ENCODE measurements at places on chromosomes 5 and 9.

- DNase-seq = no peak
These were observed 45.5 kb downstream of the IL31RA start for GRCh38 chr5:55896663-55897062.

- no peak for DNase-seq
These were observed 116.1 kb downstream of the ARL15 start for GRCh38 chr5:54194318-54194717.

DNA sequence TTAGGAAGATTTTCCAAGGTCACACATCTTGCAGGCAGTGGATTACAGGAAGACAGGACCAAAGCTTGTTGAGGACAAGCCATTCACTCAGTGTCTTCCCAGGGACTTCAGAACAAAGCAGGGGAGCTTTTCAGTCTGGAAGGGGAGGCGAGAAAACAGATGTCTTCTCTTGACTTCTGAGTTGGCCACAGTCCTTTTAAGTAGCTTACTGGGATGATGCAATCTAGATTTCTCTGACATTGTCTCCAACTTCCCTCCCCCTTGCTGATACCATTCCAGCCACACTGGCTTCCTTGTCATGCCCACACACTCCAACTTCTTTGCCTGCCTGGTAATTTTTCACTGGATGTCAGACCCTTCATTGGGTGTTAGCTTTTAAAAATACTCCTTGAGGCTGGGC lies 174.2 kb upstream of the TBC1D2 start:
- DNase-seq = no peak

- no peak for DNase-seq
These were observed 186.8 kb upstream of the KLF9 start for GRCh38 chr9:70601000-70601951.

DNA sequence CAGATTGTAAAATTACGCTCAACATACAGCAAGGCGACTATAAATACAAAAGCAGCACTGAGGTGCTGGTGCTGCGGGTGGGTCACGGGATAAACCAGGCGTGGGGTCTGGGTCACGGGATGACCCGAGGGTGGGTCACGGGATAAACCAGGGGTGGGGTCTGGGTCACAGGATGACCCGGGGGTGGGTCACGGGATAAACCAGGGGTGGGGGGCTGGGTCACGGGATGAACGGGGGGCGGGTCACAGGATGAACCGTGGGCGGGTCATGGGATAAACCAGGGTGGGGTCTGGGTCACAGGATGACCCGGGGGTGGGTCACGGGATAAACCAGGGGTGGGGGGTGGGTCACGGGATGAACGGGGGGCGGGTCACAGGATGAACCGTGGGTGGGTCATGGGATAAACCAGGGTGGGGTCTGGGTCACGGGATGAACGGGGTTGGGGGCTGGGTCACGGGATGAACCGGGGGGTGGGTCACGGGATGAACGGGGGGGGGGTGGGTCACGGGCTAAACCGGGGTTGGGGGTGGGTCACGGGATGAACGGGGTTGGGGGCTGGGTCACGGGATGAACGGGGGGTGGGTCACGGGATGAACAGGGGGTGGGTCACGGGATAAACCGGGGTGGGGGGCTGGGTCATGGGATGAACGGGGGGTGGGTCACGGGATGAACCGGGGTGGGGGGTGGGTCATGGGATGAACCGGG lies 30.2 kb upstream of the SLC9A3 start:
- no peak for DNase-seq

DNA sequence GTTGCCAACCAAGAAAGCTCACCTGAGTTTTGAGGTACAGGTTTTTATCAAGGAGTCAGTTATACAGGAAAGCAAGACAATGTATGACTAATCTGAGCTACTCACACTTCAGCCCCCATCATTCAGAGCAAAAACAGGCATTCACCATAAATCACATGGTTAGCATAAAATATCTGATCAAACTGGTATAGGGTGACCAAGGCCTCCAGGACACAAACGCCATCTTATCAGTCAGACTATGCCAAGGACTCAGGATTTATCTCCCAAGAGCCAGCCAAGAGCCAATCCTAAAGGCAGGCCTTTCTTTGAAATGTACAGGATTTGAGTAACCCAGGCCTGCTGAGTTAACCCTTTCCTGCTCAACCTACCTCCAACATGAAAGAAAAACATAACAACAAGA lies 313.0 kb upstream of the NREP start:
- DNase-seq = no peak

DNA sequence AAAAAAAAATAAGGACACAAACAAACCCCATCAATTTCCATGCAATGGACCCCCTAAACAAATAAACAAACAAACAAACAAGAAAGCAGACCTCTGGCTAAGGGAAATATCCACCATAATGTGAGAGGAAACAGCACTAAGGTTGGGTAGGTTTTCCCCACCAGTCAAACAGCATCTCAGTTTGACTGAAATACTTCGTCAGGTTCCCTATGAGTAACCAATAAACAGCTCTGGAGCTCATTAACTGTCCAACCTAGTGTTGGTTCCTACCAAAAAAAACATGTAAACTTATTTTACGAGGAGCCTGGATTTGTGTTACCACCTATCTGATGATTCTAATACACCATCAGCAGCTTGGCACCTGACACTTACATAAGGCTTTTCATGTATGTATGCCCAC lies 198.5 kb upstream of the TARS1 start:
- DNase-seq = no peak

GRCh38 chr9:81391457-81391825 lies 297.9 kb downstream of the TLE1 start:
- no peak for DNase-seq

DNA sequence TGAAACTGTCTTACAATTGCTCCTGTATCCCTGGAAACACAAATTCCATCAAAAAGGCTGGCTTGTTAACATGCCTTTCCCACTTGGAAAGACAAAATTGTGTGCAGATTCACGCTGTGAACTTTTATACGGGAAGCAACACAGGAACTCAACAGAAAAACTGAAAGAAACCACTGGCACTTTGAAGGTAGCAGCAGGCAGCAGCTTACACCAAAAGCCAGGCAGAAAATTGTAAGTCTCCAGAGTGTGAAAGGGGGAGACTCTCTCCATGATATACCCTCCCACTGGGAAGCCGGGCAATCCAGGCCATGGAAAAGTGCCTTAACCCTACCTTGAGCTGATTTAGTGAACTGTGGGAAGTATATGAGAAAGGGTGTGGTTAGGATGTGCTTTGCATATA lies 943.7 kb downstream of the CDH18 start:
- DNase-seq = no peak

- DNase-seq = no peak
These were observed 66.9 kb upstream of the BASP1 start for GRCh38 chr5:17150531-17150930.

GRCh38 chr5:132215329-132215728 lies 12.3 kb downstream of the P4HA2 start:
- no peak for DNase-seq

- no peak for DNase-seq
These were observed 16.0 kb downstream of the ZNF462 start for GRCh38 chr9:106878934-106879333.

- DNase-seq = no peak
These were observed 79.3 kb downstream of the RMI1 start for GRCh38 chr9:84059936-84060335.

DNA sequence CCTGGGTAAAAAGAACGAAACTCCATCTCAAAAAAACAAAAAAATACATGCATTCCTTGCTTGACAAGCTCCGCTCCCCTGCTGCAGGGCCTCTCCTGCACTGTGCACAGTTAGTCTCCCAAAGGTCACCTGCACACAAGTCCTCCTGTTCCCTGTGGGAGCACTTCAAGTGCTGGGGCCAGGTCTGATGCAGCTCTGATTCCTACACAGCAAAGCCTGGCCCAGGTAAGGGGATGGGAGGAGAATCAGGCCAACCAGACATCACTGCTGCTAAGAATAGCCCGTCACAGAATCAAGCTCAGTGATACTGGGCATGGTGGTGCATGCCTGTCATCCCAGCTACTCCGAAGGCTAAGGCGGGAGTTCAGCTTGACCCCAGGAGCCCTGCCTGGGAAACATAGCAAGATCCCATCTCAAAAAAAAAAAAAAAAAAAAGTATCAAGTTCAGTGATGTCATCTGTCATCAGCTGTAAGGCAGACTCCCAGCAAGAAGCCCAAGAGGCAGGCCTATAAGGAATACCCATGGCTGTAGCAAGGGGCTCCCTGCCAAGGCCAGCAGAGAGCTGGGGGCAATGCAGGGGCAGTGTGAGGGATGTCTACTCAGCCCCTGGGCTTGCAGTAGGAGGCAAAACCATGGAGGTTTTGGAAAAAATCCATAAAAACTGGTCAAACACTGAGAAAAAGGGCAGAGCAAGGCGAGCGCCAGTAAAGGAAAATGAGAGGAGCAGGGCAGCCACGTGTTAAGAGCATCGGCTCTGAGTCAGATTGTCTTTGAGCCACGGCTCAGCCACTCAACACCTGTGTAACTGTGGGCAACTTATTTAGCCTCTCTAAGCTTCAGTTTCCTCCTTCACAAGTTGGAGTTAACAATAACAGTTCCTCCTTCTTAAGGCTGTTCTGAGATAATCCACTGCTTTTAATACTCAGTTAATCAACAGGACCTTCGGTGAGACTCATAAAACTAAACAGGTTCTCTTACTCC lies 3.2 kb downstream of the TPM2 start:
- DNase-seq = no peak

GRCh38 chr9:130008538-130008937 lies 34.5 kb downstream of the FNBP1 start:
- DNase-seq = no peak

DNA sequence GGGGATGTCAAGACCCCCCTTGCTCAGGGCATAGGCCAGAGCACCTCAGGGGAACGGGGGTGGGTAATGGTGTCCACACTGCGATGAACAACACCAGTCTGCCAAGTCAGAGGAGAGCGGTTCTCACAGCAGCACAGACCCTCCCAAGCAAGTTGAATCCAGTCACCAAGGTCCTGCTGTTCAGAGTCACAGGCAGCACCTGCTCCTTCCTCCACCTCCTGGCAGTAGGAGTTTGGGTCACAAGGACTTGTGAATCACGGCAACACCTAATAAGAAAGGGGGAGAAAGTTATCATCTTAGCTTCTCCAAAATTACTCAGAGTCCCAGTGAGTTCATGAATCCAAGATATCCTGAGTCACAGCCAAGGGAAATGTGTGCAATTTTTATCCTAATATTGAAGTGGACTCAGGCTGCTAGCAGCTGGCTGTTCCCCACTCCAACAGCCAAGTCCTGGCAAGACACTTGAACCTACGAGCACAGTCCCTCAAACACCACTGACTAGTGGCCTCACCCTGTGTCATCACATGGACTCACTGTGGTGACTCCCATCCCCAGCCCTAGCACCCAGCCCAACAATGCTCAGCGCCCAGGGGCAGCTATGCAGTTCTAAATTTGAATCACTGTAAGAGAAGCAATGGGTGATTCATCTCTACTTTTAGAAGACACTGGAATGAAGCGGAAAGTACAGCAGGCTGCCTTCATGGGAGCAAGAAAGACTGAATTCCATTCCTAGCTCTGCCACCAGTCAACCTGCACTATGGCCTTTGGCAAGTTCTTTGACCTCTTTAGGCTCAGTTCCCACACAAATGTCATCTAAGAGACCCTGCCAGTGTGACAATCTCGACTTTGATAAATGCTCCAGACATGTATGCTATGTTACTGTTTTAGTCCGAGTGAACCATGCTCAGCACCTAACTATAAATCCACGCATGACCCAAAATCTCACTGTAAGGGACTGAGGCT lies 113.7 kb downstream of the KLHL3 start:
- DNase-seq = no peak

DNA sequence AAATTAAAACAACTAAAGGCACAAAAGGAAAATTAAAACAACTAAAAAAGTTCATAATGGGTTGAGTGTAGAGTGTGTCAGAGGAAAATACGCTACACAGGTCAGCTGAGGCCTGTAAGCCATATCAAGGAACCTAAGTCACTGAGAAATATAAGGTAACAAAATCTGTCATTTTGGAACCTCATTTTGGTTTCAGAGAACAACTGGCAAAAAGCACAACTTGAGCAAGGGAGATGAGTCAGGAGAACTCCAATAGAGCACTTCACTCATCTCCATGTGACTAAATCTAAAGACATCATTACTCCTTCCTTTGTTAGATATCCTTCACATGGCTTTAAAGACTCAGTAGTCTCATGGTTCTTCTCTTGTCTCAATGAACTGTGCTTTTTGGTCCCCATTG lies 269.4 kb upstream of the POU5F2 start:
- DNase-seq = no peak

- DNase-seq = no peak
These were observed 126.4 kb downstream of the DOCK2 start for GRCh38 chr5:169763376-169764017.

- DNase-seq = no peak
These were observed 46.7 kb downstream of the GDNF start for GRCh38 chr5:37792975-37793631.

GRCh38 chr9:12923468-12924009 lies 148.7 kb downstream of the LURAP1L start:
- DNase-seq = no peak

GRCh38 chr5:140637371-140638100 lies 1.7 kb upstream of the TMCO6 start:
- DNase-seq = no peak

GRCh38 chr9:98097836-98098235 lies 21.2 kb downstream of the TRIM14 start:
- DNase-seq = peak; percentile 44

DNA sequence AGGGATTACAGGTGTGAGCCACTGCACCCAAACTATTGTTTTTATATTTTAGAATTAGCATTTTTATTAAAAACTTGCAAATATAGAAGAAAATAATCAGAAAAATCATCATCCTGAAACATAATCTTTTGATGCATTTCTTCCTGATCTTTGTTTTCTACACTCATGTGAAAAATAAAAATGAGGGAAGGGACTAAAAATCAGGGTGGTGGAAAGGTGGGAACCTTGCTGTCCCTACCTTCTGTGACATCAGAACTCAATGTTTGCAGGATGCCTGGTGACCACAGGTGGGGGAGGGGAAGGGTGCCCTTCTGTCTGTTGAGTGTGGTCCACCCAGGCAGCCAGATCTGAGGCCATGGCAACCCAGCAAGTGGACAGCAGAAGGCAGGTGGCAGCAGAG lies at the start of gene SMIM23:
Gene SMIM23, plus strand, starts transcription at position 301 of the 400 bp plus-strand sequence. Its CDS starts 55 bp downstream, at position 356.
- no peak for DNase-seq

GRCh38 chr9:79154806-79155205 lies 417.0 kb upstream of the TLE4 start:
- no peak for DNase-seq

DNA sequence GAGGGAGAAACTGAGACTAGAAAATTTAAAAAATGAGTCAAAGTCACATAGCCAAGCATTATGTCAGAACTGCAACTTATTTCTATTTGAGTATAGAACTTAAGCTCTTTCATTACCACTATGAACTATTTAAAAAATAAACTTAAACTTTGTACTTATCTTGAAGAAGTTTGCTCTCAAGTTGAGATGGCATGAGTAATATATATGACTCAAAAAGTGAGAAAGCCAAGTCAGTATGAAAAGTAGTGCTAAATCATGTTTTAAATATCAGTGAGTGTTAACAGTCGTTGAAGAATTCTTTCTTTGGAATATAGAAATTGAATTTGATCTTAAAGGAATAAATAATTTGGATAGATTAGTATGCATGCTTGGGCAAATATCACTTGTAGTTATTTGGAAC lies 36.3 kb upstream of the CDH10 start:
- no peak for DNase-seq

Measured in activated CD4-positive, alpha-beta T cell treated with anti-CD3 and anti-CD28 coated beads for 4 hours (primary cell).